ELR (cell line): ENCODE measurements at places on chromosomes 1 and 21.

GRCh38 chr1:165861911-165862310 lies 34.5 kb downstream of the UCK2 start:
- no peak for DNase-seq

- no peak for DNase-seq
Observed at GRCh38 chr1:43832255-43832654, 101.3 kb upstream of the ARTN start.

DNA sequence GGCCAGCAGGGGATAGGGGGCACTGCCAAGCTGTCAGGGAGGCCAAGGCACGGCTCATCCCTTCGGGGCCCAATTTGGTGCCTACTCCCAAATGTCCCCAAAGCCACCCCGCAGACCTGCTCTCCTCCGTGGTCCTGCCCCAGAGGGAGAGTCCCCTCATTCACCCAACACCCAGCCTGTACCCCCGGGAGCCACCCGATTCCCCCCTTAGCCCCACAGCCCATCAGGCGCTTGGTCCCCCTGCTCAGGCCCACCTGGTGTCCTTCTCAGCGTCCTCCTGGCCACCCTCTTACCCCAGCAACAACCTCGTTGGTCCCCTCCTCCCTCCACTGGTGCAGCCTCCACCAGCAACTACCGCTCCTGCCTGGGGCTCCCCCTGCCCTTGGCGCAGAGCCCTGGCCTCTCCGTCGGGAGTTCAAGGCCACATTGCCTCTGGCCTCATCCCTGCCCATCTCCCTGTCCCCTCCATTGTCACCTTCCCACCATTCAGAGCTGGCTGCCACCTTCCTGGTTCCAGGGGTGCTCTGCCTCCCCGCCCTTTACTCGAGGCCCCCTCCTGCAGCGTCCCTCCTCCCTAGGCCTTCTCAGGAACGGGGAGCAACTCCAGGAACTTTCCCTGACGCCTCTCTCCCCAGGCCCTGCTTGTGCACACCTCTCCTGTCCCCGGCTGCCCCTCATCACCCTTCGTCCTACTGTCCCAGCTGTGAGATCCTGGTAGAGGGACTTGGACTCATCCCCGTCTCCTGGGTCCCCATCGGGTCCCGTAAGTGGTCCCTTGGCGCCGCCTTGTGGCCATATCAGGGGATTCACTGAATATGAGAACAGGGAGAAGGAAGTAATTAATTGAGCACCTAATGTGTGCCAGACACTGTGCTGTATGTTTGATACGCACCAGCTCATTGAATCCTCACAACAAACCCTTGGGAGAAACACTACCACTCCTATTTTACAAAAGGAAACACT lies 73.9 kb downstream of the RAP1GAP start:
- DNase-seq: peak; percentile 75

GRCh38 chr21:41246808-41247207 lies 69.8 kb upstream of the FAM3B start:
- no peak for DNase-seq

- no peak for DNase-seq
Observed at GRCh38 chr1:42141978-42142377, 11.2 kb upstream of the GUCA2B start.

DNA sequence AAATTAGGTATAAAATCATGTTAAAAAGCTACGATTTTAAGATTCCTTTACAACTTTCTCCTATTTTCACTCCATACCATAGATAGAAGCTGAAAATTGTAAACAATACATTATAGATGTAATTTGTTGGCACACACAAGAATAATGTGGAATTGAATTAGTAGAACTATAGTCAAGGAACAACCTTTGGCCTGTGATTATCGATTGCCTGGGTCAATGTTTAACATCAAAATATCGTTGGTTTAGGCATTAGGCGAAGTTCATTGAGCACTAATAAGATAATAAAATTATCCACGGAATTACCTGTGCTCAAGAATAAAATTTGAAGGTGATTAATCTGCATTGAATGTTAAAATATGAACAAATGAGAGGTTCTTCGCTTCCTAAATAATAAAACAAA lies 455.1 kb upstream of the ZP4 start:
- DNase-seq: no peak

DNA sequence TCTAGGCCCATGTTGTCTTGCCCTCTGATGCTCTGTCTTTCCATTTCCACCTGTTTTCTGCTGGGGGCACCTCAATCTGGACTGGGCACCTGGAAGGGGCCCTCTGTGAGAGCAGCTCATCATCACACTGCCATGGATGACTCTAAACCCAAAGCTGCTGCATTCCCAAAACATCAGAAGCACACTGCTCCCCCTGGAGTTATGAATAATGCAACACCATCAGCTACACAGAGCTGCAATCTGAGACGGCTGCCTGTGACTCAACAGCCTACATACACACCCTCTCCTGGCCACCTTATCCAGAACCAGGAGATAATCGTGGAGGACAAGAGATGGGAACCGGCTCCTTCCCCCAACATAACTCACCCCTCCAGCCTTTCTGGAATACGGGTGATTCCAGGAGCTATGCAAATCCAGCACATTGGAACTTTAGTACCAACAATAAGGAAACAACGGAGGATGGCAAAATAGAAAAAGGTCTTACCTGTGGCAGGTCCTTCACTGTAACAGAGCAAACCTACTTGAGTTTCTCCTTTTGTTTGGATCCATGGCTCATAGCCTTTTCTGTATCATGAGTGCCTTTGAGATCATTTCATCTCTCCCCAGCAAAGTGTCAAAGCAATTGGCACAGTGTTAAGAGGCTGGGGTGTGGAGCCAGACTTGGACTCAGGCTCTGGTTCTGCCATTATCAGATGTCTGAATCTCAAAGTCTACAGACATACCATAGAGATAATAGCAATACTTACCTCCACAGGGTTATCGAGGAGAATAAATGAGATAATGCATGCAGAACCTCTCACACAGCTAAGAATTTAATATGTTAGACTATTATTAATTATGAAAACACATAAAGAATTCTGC lies 29.3 kb downstream of the AK2 start:
- DNase-seq: peak; percentile 90

DNA sequence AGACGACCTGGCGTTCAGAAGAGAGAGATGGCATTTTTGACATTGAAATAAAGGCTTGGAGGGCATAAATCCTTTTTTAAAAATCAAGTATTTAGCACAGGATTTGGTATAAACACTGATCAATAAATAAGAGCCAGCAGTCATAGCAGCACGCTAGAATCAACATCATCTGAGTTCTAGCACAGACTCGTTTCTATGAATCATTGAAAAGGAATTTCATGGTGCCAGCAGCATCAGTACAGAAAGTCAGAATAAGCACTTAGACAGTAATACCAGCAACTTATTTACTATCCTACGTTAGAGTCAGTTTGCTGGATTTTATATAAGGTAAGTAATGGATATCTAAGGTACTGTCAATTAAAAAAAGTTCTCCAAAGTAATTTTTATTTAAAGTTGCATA lies 119.3 kb downstream of the HLCS start:
- peak; percentile 89 for DNase-seq
